GM13976 (cell line): ENCODE measurements at places on chromosomes 7 and 10.

DNA sequence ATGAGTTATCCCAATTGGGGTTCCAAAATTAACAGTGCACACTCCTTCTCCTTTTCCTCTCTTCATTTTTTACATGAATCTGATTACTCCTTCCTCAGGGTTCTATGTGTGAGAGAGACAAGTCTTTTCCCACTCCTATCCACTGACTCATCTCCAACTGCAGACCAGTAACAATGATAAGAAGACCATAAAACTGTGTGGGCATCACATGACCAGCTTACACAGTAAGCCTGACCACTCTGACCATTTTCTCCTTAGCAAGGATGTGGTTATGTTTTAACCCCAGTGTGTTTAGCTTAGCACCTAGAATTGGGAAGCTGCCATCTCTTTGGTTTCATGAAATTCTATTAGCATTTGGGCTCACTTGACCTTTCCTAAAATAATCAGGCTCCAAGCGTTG lies 145.0 kb upstream of the CALCR start:
- DNase-seq = no peak

GRCh38 chr10:133135116-133135465 lies 24.9 kb upstream of the KNDC1 start:
- DNase-seq = no peak

DNA sequence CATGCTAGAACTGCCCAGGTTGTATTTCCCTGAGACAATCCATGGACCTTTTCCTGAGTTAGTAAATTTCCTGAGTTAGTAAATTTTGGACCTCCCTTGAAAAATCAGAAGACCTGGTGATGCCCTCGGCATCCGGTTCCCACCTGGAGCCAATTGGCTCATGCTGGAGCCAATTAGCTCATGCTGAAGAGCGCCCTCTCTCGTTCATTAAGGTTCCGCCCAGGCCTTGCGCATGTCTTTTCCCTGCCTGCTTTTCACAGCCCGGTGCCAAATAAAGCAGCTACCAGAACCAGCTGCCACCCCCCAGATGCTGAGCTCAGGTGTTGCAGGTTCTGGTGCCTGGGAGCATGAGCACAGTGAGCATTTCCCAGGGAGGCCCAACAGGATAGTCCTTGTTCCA lies 96.2 kb downstream of the APBB1IP start:
- DNase-seq = no peak

- no peak for DNase-seq
Measured at GRCh38 chr7:114933658-114934057, 11.8 kb downstream of the MDFIC start.

GRCh38 chr10:21080261-21080660 lies 183.2 kb upstream of the NEBL start:
- DNase-seq = no peak

GRCh38 chr10:7817984-7818294 lies 366 bp upstream of the TAF3 start:
- DNase-seq = no peak

DNA sequence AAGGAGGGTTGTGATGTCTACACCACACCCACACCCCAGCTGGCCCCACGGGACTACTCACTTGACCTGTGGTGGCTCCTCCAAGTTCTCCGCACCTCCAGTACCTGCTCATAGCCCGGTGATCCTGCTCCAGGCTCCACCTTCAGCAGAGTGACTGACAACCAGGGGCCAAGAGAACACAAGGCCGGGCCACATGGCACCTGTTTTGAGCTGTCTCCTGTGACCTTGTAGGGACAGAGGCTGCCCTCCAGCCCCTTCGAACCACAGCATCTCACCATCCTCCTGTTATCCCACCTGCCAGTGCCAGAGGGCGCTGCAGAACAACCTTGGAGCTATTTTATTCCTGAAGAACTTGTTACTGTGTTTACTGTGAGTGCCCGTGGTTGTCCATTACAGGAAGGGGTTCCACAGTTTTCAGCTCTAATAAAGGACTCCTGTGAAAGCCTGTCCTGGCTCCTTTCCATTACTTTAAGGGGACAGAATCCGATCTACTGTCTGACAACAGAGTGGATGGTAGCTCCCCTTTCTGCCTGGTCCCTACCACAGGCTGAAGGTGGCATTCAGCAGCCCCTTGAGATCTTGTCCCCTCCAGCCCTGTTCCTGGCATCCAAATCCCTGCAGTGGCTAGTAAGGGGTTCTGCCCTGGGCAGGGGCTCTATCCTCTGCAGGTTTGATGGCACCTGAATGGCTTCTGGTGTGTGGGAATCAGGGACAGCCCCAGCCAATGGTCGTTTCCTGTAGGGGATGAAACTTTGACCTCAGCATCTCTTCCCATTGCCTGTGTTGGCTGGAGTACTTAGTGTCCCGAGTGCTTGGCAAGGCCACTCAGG lies 50.8 kb downstream of the C10orf120 start:
- peak; percentile 63 for DNase-seq

- DNase-seq = no peak
Measured at GRCh38 chr7:6375348-6376101, 72.2 kb downstream of the DAGLB start.

DNA sequence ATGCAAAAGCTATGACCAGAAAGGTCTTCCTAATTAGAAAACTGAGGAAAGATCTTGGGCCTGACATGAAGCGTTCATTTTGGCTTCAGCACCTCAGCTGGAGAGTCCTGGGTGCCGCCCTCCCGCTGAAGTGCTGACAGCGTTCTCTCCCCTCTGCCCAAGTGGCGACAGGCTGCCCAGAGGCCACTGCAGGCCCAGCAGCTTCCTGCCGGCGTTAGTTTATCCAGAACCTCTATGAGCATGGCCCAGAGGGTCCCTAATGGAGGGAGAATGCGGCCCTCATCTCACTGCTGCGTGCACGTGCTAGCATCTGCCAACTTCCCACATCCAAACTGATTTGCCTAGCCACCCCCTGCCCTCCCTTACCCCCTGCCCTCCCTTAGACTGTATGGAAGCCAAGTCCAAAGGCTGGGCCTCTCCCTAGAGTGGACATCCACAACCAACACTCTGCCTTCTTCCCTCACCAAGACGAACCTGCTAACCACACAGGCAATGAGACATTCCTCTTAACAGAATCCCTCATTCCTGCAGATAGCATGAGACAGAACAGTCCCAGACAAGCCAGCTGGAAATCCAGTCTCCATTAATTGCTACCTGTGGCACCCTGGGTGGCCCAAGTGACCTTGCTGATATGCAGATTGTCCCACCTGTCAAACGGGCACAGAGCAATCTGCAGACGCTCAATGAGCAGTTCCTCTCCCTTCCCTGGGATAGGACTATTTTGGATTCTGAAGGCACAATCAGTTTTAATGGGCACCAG lies 108.4 kb downstream of the C10orf90 start:
- DNase-seq = no peak

DNA sequence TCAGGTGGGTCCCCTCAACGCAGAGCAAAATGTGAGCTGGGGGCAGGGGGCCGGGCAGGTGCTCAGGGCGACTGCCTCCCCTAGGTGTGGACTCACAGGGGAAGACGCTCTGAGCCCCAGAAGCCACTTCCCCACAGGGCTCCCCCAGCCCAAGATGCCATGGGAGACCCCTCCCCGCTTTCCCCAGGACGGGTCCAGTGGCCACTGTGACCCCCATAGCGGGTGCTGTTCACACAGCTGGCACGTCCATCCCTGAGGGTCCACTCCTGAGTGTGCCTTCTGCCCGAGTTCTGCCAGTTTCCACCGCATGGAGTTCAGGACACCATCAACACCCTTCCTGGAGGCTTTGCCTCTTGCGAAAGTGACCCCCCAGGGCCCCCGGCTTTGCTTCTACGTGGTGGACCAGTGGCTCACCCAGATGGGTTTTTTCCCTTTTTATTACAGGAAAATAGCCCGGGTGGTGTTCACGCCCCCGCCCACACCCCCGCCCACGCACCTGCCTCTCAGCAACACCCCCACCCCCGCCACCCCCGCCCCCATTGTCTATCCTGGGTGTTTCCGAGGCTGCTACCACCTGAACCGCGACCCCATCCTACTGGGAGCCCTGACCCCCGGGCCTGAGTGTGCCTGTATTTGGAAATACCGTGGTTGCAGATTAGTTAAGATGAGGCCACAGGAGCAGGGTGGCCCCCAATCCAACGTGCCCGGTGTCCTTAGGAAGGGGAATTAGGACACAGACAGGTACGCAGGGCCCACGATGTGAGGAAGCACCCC lies 32.0 kb downstream of the ADAP1 start:
- DNase-seq = no peak

DNA sequence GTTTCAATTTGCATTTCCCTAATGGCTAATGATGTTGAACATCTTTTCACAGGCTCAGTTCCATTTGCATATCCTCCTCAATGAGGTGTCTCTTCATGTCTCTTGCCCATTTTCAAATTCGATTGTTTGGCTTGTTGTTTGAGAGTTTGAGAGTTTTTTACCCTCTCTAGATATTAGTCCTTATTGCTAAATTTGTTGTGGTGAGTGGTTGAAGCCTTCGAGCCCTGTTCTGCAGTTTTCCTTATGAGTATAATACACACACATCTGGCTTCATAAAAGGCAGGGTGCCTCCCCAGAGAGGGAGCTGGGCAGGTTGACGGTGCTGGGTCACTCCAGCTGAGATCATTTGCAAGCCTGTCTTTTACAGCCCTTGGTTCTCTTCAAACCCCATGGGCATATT lies 65.1 kb downstream of the RGS10 start:
- no peak for DNase-seq

DNA sequence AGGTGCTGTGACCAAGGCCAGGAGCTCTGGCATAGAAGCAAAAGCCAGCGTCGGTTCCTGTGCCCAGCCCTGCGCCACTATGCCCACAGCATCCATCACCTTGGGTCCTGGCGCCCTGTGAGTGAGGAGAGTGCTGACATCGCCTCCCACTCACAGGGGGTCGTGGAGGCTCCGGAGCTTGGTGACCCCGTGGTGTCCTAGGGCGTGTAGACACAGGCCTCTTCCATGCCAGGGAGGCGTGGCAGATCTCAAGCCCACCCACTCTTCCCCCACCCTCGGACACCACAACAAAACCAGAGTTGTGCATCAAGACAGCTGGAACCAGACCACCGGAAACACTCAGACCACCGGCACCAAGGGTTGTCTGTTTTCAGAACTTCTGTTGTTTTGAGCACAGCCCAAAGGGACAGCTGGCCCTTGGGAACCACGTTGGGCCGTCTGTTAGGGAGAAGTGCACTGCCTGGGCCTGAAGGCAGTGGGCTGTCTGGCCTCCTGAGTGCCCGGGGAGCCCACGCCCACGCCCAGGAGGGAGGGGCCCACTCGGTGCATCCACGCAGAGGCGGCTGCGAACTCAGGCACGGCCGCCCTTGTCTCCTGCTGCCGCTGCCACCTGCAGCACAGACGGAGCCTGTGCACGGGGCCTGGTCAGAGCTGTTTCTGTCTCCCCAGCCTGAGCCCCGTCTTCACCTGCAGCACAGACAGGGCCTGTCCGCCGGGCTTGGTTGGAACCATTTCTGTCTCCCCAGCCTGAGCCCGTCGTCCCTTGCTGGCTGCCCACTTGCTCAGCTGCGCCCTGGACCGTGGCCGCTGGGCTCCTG lies 106.3 kb downstream of the INPP5A start:
- DNase-seq = no peak

DNA sequence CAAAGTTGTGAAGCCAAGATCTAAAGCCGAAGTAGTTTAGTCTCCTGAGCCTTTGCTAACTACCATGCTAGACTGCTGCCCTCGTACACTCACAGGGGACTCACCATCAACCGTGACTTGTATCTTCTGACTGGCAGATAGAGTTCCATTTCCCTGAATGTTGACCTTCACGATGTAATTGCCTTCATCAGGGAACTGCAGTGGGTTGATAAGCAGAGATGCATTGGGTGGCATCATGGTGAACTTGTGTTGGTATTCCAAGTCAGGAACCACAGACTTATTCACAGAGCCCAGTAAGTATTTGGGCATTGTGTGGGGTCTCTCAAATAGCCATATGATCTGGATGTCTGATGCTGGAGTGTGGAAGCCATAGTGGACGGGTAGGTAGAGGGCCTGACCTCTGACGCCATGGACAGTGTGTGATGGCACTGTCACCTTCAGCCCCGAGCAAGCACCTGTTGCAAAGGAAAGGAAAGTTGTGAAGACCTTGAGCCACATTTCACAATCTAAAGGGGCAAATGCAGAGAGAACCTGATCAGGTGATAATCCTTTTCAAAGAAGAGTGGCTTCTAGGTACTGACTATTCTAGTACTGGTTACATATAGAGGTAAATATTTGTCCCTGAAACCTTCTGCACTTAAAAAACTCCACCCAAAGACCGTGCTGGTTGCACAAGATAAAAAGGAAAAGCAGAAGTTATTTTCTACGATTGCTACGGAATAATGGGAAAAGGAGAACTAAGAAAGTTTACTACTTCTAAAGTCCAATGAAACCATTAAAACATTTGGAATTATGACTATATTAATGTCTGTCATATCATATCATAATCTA lies 7.1 kb downstream of the HEPACAM2 start:
- DNase-seq = no peak

- DNase-seq = no peak
Measured at GRCh38 chr7:84790882-84791281, 396.0 kb downstream of the SEMA3D start.

DNA sequence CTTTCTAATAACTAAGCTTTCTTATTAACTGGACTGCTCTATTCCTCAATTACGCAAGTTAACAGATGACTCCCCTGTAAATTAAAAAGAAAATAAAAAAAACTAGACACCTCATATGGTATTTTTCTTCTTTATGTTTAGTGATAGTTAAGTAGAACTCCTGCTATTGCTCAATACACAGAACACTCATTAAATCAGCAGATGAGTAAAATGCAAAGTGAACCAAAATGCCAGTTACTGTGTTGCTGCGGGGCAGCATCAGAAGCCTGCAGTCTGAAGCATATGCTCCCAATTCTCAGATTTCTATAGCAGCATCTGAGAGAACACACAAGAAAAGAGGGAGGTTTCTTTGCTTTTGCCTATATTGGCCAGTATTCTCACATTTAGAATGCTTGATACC lies 28.4 kb downstream of the CDK6 start:
- DNase-seq = no peak

GRCh38 chr7:26782501-26782900 lies 81.9 kb downstream of the SKAP2 start:
- no peak for DNase-seq

- DNase-seq = no peak
Measured at GRCh38 chr7:73669288-73669701, 1.7 kb downstream of the VPS37D start.

DNA sequence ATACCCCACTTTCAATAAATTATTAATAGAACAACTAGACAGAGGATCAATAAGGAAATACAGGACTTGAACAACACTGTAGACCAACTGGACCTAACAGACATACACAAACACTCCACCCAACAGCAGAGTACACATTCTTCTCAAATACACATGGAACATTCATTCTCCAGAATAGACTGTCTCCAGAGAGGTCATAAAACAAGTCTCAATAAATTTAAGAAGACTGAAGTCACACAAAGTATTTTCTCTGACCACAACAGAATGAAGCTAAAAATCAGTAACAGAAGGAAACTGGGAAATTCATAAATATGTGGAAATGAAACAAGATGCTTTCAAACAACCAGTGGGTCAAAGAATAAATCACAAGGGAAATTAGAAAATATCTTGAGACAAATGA lies 119.8 kb downstream of the SMURF1 start:
- DNase-seq = no peak

DNA sequence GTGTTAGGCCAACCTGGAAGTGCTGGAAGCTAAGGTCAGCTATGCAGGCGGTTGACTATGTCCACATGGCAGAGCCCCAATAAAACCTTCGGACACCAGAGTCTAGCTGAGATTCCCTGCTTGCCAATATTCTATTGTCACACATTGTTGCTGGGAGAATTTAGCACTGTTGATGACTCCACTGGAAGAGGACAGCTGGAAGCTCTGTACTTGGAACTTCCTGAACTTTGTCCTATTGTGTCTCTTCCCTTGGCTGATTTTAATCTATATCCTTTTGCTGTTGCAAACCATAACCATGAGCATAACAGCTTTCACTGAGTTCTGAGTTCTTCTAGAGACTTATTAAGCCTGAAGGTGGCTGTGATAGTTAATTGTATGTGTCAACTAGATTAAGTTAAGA lies 12.0 kb downstream of the XRCC2 start:
- no peak for DNase-seq
